ENCODE measurements at places on chromosomes 3 and 15.

- no peak for DNase-seq
Observed at GRCh38 chr15:85788771-85789495, 5.8 kb downstream of the KLHL25 start.

- no peak for DNase-seq
Observed at GRCh38 chr3:130929804-130930203, 35.9 kb downstream of the ATP2C1 start.

GRCh38 chr3:111613294-111613693 is 18.1 kb upstream of the ZBED2 start:
- no peak for DNase-seq

DNA sequence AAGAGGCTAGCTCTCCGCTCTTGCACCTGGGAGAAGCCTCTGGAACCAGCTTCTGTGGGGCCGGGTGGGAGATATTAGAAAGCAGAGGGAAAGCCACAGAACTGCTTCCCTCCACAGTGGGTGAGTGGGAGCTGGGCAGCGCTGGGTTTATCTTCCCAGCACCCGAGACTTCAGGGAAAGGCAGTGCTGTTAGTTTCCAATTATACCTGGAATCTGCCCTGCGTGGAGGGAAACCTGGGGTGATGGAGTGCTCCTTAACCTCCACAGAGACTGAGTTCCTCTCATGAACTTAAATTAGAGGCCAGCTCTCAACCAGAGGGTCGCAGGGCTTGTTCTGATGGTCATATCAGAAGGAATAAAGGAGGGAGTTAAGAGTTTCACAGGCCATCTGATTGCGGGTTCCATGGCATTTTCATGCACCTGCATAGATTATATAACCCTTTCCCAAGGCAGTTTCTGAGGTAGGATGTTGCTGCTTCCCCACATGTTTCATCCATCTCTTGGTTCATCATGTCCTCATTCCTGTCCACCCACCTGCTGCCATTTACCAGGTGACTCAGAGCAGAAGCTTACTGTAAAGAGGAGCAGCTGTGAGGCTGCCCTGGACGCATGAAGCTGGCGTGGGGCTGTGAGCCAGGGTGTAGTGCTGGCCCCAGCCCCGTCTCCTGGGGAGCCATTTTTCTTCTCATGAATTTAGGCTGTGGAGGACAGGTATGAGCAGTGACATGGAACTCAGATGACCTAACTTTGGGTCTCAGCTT is 42.5 kb downstream of the CA12 start:
- no peak for DNase-seq

- DNase-seq: no peak
Observed at GRCh38 chr3:166367947-166368533, 530.8 kb upstream of the BCHE start.

GRCh38 chr3:129606636-129607390 is at the start of gene PLXND1:
PLXND1 (minus strand) TSS chr3:129606676; CDS start chr3:129606639, 37 bp downstream.
- DNase-seq: peak; percentile 39

Data from CD8-positive, alpha-beta T cell (primary cell).